ENCODE measurements at places on chromosomes 3 and 15.

- DNase-seq: no peak
Observed at GRCh38 chr15:29805043-29805707, 17.1 kb downstream of the TJP1 start.

GRCh38 chr3:125140818-125141595 lies 71.5 kb downstream of the SLC12A8 start:
- no peak for DNase-seq

- no peak for DNase-seq
Observed at GRCh38 chr15:31500766-31501449, 174.3 kb downstream of the KLF13 start.

GRCh38 chr15:30922480-30923311 lies 19.0 kb downstream of the FAN1 start:
- DNase-seq: no peak

DNA sequence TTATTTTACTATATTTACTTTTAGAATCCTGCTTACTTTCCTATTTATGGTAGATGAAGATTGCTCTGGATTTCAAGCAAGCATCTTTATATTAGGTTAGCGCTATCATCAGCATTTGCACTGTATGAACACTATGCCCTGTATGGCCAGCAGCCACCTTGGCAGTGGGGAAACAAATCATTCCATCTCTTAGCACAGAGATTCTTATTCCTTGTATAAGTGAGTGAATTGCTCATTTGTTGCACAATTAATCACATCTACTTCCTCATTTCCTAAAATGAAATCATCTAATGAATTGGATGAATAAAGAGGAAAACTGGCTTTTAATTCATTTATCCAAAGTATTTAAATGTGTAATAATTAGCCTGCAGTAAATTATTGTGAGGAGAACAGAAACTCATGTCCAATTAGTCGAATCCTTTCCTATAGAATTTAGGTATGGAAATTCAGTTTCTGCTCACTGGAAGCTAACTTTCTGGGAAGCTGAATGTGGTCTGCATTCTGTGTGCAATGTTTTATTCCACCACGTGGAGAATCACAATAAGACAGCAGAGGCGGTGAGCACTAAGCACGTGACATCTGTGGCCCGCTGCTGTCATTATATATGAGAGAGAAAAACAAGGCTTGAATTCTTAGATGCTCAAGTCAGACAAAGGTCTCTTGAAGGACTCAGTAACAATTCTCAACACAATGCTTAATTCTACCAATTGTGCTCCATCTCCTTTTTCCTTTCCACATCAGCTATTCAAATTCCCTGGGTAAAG lies 93.4 kb downstream of the PEX5L start:
- no peak for DNase-seq

DNA sequence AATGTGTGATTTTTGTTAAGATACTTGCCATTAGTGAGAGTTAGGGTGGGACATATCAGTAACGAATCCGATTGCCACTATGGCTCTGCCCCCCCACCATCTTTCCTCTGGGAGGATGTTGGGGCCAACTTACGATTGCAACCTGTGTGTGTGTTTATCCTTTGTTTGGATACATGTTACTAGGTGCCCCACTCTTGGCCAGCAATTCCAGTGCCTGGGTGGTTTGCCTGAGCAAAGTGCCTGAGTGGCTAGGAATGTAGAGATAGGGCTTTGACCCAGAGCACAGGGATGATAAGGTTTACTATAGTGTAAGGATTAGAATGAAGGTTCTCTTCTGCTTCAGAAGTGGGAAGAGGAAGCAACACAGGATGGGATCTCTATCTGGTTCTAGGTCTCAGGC lies 231.8 kb downstream of the TP63 start:
- no peak for DNase-seq

- no peak for DNase-seq
Observed at GRCh38 chr3:117540597-117540996, 831.0 kb downstream of the TUSC7 start.

DNA sequence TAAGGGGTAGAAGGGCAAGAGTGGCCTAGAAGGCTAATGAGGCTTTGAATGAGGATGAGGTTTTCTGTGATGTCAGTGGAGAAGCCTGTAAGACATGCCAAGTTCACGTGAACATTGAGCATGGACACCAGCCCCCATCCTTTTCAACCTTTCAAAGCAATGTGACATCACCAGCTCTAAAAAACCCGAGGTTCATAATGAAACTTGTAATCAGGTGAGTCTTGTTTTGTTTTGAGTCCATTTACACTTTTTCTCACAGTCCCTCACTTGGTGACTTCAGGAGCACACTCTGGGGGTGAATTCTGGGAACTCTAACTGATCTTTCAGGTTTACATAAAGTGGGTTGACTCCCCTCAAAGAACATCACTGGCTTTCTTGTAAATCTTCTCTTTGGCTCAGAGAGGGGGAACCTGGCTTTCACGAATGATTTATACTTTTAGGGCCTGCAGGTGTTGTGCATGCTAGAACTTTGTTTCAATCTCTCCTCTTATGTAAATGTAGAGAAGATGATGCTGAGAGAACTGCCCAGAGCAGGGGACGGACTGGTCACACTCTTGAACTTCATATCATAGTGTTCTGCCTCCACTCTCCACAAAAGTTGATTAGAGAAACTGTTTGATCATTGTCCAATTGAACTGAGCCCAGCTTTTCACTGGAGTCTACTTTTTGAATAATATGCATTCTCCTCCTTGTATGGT lies 224.7 kb upstream of the SATB1 start:
- DNase-seq: no peak

DNA sequence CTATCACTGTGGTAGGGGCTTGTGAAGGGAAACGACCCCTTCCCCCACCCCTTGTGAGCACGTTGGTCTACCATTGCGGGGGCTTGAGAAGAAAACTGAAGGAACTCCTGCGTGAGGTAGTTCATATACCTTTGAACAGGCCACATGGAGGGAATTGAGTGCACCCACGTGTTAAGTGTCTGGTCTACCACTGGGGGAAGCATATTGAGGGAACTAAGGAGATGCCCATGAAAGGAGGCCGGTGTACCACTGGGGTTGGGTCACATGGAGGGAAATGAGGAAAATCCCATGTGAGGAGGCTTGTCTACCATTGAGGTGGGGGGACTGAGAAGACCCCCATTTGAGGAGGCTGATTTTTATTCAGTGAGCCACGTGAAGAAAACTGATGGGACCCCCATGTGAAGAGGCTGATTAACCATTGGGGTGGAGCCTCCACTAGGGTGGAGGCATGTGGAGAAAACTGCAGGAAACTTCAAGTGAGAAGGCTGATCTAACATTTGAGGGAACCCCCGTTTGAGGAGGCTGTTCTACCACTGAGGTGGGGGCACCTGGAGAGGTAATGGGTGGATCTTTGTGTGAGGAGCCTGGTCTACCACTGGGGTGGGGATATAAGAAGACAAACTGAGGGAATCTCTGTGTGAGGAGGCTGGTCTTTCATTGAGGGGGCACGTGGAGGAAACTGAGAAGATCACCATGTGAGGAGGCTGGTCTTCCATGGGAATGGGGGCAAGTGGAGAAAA lies 163.2 kb downstream of the FBLN2 start:
- no peak for DNase-seq

- DNase-seq: no peak
Observed at GRCh38 chr15:39833515-39833981, 50.9 kb upstream of the FSIP1 start.

GRCh38 chr3:122646146-122646988 lies 34.3 kb upstream of the PARP14 start:
- DNase-seq: no peak

DNA sequence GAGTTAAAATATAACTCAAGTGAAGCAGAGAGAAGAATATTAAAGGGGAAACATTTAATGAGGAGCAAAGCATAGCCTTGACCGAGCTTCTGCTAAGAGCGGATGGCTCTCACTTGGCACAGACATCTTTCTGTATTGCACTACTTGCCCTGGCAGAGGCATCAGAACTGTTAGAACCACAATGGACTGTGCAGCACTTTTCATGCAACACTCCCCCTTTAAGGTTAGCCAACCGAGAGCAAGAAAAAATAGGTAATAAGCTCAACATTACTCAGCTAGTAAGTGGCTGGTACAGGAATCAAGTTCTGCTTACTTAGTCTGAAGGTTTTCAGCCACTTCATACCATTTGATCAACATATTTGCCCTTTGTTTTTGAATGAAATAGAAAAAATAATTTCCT lies 33.7 kb downstream of the CRTC3 start:
- no peak for DNase-seq

DNA sequence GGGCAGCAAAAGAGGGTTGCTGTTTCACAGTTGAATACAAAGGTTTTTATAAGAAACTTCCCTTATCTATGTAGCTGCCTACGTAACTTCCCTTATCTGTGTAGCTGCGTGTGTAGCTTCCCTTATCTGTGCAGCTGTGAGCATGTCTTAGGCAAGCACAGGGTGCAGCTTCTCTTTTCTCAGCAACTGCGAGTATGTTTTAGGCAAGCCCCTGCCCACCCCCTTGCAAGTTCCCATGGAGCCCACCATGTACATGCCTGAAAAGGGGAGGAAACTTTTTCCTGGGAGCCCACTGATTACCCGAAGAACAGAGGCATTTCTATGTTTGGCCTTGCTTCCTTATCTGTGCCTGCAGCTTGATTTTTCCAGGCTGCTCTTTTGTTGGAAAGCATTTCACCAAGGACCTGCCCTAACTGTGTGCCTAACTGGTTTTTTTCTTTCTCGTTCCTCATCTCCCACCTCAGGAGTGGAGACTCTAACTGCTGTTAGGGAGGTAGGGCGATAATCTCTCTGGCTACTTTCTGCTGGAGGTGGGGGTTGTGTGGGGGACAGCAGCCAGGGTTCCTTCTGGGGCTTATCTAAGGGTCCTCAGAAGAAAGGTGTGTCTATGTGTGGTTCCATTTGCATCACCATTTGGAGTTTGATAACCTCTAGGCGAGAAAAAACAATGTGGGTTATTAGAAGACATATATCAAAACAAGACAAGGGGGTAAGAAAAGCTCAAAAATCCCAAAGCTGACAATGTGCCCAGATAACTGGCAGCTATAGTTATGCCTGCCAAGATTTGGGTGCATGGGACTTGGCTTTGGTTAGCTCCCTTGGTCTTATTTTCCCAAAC lies 26.0 kb downstream of the SORD start:
- DNase-seq: peak; percentile 46

DNA sequence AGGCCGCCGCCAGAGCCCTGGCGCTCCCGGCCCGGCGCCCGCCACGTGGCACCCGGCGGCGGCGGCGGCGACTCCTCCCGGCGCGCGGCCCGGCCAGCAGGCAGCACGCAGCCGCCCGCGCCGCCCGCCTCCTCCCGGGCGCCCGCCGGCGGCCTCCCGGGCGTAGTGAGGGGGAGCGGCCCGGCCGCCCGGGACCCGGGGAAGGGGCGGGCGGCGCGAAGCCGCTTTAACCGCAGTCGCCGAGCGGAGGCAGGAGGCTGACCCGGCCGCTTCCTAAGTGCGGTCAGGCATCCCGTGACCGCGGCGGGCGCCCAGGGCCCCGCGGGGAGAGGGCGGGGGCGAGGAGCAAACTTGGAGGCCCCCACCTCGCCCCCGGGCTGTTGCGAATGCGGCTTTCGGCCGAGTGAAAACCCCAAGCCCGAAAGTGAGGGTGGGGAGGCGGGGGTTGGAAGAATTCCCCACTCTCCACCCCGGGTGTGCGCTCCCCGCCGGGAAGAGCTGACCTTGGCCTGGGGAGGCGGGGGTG lies 1.7 kb upstream of the HES1 start:
- DNase-seq: no peak
